ENCODE measurements at places on chromosomes 11 and 22.

- no peak for DNase-seq
Observed at GRCh38 chr11:132685174-132685611, 847.1 kb downstream of the OPCML start.

DNA sequence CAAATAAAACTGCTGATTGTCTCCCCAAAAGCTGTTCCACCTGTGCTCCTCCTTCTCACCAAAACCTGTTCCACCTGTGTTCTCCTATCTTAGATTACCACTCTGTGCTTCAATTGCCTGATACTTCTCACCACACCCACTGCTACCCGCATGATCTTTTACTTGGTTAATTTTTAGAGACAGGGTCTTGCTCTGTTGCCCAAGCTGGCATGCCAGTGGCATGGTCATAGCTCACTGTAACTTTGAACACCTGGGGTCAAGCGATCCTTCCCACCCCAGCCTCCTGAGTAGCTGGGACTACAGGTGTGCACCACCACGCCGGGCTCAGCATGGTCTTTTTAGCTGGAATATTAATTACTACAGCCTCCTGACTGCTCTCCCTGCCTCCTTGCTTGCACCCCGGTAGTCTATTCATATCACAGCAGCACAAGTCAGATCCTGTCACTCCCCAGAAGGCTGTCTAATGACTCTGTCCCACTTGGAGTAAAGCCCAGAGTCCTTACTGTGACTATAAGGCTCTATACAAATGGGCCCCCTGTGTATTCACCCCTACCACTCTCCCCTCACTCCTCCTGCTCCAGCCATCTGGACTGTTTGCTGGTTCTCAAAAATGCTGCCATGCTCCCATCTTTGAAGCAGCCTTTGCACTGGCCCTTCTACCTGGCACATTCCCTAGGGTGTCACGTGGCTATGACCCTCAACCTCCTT lies 3.5 kb downstream of the C11orf91 start:
- no peak for DNase-seq

DNA sequence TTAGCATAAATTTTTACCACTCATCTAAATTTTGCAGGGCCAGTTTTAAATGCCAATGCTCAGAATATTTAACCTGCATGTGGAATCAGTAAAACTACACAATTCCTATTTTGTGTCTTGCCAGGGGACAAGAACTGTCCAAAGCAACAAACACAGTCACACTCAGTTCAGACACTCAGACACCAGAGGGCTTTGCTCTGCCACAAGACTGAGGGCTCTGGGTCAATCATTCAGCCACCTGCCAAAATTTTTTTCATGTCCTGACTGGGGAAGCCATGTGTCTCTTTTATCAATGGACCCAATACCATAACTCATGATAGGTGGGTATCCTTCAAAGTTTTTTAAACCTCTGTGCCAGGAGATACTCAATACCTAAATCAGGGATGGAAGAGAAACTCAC lies 304.0 kb upstream of the ANO3 start:
- DNase-seq = no peak

DNA sequence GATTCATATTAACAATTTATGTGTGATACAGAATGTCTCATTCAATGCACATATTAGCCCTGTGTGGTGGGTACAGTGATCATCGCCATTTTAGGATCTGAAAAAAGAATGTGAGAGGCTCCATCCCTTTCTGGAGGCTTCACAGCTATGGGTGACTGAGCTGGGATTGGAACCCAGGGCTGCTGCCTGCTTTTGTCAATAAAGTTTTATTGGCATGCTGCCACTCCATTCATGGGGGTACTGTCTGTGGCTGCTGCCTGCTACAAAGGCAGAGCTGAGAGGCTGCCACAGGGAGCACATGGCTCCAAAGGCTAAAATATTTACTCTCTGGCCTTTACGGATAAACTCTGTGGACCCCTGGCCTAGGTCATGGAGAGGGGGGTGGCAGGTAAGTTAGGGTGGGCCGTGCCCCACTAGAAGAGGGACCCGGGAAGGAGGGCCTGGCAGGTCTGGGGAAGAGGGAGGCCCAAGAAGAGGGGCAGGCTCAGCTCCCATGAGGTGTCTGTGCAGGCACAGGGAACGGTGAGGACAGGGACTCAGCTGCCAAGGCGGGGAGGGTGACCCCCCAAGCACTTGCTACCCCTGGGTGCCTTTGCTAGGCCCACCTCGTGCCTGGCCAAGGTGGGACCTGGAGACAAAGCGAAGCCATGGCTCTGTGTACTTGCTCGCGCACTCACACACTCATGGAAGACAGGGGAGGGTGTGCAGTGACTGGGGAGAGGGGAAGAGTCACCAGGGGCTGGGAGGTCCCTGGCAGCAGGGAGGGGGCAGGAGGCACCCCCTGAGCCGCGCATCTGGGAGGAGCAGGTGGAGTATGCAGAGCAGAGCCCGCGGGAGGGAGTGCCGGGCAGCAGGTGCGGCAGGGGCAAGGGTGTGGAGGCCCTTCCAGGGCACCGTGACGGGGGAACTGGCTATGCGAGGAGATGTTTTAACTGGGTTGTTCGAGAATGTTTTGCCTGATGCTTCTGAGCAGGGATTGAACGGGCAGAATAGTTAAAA lies 335.3 kb downstream of the CTTN start:
- DNase-seq = no peak

GRCh38 chr11:40241524-40242051 lies 1217.9 kb downstream of the LRRC4C start:
- DNase-seq = no peak
